ENCODE measurements at places on chromosomes 5 and 9.

- DNase-seq = no peak
Measured at GRCh38 chr5:110304176-110304575, 422.3 kb downstream of the TMEM232 start.

- no peak for DNase-seq
Measured at GRCh38 chr9:10612641-10613398, at the start of gene PTPRD. PTPRD (minus strand) TSS chr9:10613002.

DNA sequence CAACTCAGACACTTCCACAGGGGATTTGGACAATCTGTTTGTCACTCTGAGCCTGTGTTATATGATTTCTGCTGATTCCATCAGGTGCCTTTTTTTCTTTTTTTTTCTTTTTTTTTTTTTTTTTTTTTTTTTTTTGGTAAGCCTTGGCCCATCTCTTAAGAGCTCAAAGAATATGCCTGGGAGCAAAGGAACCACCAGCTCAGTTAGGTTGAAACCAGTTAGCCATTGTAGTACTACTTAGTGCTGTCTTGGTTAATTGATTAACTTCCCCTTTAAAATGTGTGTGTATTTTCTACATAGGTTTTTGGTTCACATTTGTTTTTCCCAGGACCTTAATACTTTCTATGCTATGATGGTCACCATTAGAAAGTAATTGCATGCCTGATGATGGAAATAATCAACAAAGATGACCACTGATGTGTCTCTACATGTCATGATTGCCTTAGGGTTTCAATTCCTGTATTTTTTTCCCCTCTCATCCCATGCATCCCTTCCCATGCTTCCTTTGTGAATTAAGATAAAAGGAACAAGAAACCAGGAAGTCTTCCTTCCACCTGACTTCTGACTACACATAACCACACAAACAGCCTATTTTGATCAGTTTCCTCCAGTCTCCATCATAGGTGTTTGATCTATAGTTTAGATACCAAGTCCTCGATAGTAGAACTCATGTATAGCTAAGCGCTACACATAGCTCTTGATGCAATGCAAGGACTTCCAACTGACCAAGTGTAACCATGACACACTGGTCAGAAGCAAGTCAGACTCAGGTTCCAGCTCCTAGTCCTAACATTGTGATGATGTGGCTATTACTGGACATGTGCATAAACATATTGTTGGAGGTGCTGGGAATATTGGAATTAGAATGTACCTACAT, 306.1 kb downstream of the EFNA5 start:
- peak; percentile 78 for DNase-seq

DNA sequence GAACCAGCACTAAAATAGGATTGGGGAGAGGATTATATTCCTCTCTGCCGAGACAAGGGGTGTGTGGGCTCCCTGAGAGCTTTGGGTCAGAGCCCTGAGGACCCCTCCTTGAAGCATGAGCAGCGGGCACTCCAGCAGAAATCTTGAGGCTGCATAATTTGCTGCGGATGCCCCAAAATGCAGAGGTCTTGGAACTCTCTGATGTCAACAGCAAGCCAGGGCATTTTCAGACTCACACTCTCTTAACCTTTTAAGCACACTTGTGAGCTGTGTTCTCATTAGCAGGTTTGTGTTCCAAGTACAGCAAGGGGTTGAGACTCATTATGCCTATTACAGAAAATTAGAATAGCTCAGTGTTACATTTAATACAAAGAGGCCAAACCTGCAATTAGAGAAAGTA, 513.0 kb upstream of the ADAMTS16 start:
- no peak for DNase-seq

DNA sequence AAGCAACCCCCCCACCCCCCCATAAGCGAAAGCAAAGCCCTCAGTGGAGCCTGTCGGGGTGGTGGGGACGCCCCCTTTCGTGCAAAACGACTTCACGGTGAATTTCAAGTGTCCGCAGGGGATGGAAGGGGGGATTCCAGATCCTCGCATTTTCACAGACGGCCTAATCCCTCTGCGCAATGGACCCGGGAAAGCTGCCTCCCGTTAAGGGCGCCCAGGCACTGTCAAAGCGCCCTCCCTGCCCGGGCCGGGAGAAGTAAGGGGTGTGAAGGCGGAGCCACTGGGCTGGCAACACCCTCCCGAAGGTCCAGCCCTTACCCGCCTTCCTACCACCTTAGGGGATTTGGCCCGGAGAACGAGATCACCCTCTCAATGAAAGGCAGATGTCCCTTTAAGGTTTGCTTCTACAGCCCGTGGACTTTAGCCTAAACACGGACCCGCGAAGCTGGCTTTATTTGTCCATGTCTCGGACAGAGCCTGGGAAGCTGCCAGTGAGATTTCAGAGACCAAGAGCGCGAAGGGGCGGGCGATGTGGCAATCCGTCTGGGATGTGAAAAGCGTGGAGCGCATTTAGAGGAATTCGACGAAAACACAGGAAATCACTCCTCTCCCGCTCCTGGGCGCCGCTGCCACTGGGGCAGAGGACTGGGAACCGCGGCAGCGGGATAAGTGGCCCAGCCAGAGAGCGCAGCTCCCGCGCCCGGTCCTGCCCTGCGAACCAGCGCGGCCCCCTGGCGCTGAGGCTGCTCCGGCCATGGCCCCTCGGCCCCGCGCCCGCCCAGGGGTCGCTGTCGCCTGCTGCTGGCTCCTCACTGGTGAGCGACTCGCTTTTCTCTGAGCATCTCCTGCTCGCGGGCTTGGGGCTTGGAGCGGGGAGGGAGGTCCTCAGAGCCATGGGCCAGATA, at the start of the genes ITGA1 and PELO:
Gene ITGA1, plus strand, starts transcription at position 317 of the 905 bp plus-strand sequence. Its CDS starts 438 bp downstream, at position 755.
Gene PELO, plus strand, starts transcription at position 317 of the 905 bp plus-strand sequence. CDS start 12,479 bp downstream, outside the sequence.
- peak; percentile 46 for DNase-seq

GRCh38 chr9:76296561-76297310, 97.5 kb downstream of the RFK start:
- DNase-seq = no peak

- DNase-seq = no peak
Measured at GRCh38 chr5:98635656-98636055, 137.8 kb upstream of the RGMB start.

- no peak for DNase-seq
Measured at GRCh38 chr9:136623842-136624183, 38.9 kb upstream of the EGFL7 start.

- peak; percentile 34 for DNase-seq
Measured at GRCh38 chr9:4339836-4340560, 40.1 kb upstream of the GLIS3 start.

DNA sequence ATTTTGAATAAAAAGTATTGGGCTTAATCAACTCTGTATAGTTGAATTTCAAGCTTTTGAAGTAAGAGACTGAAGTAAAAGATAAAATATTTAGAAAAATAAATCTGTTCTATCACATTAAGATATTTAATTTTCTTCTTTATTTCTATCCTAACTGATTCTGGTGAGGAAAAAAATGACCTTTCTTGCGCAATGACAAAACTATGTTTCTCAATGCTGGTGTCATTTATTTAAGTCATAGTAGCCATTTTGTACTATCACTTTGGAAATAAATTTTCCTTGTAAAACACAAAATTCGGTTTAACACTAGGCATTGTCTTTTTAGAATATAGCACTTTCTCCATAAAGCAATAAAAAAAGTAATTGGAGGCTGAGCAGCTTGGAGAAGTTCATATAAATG, 728.0 kb downstream of the CDH9 start:
- DNase-seq = peak; percentile 2

- DNase-seq = no peak
Measured at GRCh38 chr5:117013280-117013877, 438.8 kb upstream of the SEMA6A start.

- DNase-seq = peak; percentile 71
Measured at GRCh38 chr5:158383486-158383885, 524.5 kb upstream of the CLINT1 start.

- DNase-seq = no peak
Measured at GRCh38 chr5:114174837-114175236, 187.0 kb upstream of the KCNN2 start.

GRCh38 chr5:149302641-149303040, 31.0 kb downstream of the AFAP1L1 start:
- DNase-seq = peak; percentile 15

- no peak for DNase-seq
Measured at GRCh38 chr9:110027671-110028081, 180.3 kb downstream of the C9orf152 start.

DNA sequence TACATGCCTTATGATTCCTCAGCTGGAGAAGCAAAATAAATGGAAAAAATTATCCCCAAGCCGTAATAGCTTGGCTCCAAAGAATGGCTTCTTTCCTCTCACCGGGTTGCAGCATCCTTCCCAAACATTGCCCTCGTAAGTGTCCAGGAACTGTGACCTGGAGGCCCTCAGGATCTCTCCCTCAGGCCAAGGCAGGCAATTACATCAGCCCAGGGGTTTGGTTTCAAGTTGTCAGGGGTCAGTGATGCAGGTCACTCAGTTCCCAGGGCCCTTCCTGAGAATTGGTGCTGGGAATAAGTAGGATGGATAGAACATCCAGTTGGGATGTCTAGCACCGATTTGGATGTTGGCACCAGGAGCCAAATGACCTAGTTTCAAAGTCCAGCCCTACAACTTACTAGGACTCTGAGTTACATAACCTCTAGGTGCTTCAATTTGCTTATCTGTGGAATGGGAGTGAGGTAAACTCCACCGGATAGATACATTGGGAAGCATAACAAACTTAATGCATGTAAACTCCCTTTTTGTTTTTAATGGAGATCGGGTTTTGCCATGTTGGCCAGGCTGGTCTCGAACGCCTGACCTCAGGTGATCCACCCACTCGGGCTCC, 133.5 kb upstream of the DAP start:
- no peak for DNase-seq

GRCh38 chr9:79598562-79599345, 27.0 kb downstream of the TLE4 start:
- DNase-seq = no peak

DNA sequence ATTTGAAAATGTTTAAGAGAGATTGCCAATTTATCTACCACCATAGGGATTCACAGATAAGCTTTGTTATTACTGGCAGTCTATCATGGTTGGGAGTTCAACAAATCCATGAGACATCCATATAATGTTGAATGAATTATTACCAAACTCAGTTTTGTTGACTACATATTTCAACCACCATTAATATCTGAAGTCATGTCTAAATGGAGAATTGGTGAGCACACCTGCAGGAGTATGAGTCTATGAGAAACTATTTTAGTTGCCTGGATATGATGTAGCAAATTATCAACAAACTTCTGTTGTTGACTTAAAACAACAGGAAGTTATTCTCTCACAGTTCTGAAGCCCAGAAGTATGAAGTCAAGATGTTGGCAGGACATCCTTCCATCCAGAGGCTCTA, 126.8 kb upstream of the FBXL7 start:
- DNase-seq = no peak

DNA sequence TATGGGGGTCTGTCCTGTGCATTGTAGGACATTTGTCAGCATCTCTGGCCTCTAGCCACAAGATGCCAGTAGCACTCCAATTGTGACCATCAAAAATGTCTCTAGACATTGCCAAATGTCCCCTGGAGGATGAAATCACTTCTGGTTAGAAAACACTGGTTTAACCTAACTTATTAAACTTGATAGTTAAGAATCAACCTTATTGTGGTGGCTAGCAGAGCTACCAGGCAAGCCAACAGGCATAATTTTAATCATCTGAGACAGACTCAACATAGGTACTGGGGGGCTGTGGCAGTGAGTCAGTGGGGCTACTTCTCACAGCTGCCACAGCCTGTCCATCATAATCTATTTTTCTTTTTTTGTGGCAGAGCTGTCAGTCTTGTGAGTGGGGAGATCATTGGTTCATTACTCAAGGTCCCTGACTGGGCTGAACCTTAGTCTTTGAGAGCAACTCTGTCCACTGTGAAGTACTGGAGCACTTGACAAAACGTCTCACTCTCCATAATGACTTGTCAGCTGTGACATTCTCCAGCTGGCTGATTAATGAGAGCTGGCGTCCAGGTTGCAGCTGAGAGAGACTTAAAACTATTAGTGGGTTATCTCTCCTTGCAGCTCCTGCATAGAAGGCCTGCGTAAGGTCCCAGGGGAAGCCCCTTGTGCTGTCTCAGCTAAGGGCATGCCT, 107.9 kb downstream of the DCP2 start:
- DNase-seq = no peak

GRCh38 chr9:125446561-125447094, 185.0 kb downstream of the GAPVD1 start:
- DNase-seq = no peak

GRCh38 chr9:129406278-129407225, 214.3 kb downstream of the C9orf50 start:
- peak; percentile 43 for DNase-seq

- DNase-seq = no peak
Measured at GRCh38 chr5:76604838-76605237, 18.4 kb downstream of the F2RL2 start.

- DNase-seq = no peak
Measured at GRCh38 chr5:140827704-140828361, at the start of gene PCDHA6. PCDHA6 (plus strand) TSS chr5:140827960; CDS start chr5:140828092, 132 bp downstream.

- no peak for DNase-seq
Measured at GRCh38 chr5:11918463-11919045, 14.3 kb upstream of the CTNND2 start.

DNA sequence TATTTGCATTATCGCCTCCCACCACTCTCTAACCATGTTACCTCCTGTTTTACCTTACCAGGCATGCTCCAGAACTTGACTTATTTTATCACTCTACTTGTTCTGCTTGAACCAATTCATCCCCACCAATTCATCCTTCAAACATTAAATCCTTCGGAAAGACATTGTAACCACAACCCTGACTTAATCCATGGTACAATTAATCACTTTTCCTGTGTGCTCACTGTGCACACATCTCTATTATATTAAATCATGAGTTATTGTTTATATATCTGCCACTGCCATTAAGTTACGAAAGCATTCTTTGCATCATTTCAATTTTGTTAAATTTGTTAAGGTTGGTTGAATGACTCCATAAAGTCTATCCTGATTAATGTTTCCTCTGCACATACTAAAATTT, 7.4 kb upstream of the C5orf46 start:
- no peak for DNase-seq

GRCh38 chr9:127022913-127023660, 99.3 kb downstream of the ANGPTL2 start:
- DNase-seq = no peak

DNA sequence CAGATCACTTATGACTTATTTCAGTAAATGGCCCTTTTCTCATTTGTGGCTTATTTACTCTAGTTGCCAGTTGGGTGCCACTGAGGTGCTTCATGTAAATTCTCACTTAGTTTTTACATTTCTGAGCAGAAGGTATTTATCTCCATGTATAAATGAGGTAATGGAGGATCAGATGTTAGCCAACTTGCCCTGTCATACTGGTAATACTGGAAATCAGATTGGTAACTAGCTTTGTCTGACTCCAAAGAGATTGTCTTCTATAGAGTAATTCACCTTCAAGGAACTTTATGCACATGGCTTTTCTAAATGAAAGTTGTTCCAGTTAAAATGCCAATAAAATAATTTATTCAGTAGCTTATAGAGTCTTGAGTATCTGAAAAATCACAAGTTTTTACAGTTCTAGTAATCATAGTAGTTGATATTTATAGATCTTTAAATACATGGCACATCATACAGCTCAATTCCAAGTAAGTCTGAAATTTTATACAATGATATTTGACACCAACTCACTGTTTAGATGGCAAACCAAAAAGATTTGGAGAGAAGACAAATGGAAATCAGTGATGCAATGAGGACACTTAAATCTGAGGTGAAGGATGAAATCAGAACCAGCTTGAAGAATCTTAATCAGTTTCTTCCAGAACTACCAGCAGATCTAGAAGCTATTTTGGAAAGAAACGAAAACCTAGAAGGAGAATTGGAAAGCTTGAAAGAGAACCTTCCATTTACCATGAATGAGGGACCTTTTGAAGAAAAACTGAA, 28.8 kb downstream of the RAB14 start:
- no peak for DNase-seq

GRCh38 chr5:159788835-159789331, 127.4 kb upstream of the ADRA1B start:
- no peak for DNase-seq
